Activated CD8-positive, alpha-beta memory T cell treated with anti-CD3 and anti-CD28 coated beads for 1 hour (primary cell): ENCODE measurements at places on chromosomes 4 and X.
A peak's percentile ranks its signal among the peaks of the same experiment; 100 is the strongest.

GRCh38 chr4:76883147-76883546, 14.8 kb downstream of the SOWAHB start:
- DNase-seq = no peak

- no peak for DNase-seq
Observed at GRCh38 chrX:36898301-36898700, 109.9 kb upstream of the FAM47C start.

GRCh38 chr4:103498161-103499070, 221.4 kb downstream of the TACR3 start:
- DNase-seq = no peak

- DNase-seq = no peak
Observed at GRCh38 chrX:72495046-72495445, 77.6 kb downstream of the HDAC8 start.

- peak; percentile 42 for DNase-seq
Observed at GRCh38 chrX:120468825-120469525, at the start of gene LAMP2. LAMP2 (minus strand) TSS chrX:120469296; CDS start chrX:120469169, 127 bp downstream.

- no peak for DNase-seq
Observed at GRCh38 chrX:69615342-69615741, 571 bp upstream of the EDA start.

DNA sequence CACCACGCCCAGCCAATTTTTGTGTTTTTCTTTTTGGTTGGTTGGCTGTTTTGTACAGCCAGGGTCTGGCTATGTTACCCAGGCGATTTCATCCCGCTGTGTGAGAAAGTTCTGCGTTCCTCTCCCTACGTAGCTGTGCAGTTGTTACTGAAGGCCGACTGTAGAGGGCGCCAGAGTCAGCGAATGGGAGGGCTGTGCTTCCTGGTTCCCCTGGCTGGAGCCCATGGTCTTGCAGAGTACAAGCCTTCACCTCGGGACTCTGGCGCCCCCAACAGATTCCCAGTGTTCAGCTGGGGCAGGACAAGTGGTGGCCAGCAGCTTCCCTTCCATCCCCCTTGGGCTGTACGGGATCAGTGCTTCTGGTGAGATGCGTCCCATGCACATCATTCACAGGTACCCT, 5.6 kb upstream of the CT45A1 start:
- no peak for DNase-seq

DNA sequence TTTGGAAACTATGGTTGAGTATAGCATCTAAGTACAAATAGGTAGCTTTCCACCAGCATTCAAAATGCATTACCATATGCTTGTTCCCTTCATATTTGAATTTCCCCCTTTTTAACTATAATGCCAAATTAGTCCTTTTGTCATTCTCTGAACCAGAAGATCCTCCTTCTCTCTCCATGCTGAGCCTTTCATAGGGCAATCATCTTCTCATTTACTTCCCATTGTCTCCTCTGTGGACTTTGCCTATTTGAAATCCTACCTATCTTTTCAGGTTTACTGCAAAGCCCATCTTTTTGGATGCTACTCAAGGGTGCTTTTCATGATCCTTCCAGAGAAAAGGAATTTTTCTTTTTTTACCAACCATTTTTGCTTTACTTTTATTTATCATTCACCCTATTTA, 54.7 kb downstream of the DKK2 start:
- DNase-seq = no peak

DNA sequence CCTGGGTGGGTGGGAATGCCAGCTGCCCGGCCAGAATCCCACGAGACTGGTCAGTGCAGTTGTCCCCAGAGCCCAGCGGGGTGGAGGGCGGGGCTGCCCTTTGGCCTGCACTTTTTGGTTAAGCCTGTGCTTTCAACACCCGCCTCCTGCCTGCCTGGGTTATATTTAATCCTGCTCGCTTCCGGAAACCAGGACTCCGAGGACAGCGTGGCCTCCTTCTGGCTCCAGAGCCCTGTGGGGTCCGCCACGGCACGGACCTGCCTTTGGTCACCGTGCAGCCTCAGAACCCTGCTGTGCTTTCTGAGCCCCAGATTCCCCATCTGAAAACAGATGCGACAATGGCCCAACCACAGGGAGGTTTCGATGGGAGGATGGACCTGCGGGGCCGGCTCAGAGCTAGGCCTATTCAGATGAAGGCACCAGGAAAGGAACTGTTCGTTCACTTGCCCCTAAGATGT, 29.4 kb upstream of the KIAA0232 start:
- no peak for DNase-seq

DNA sequence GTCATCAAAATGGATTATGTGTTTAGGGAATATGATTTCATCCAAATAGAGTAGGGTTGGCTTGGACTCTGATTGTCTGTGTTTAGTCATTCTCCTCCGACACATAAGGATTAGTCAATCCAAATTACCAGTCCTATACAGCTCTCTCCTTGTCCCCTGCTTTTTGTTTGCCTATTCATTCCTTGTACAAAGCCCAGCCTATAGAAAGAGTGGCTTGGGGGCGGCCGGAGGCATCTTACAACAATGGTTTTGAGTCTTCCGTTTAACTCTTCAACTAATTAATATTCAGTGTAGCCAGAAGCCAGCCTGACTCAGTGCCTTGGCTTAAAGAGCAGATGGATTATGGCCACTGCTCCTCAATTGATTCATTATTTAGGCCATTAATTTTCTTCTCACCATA, 796.6 kb upstream of the POU3F4 start:
- DNase-seq = no peak

GRCh38 chr4:55183926-55184599, 58.7 kb upstream of the KDR start:
- DNase-seq = no peak

- no peak for DNase-seq
Observed at GRCh38 chrX:17242470-17242869, 132.5 kb upstream of the NHS start.

DNA sequence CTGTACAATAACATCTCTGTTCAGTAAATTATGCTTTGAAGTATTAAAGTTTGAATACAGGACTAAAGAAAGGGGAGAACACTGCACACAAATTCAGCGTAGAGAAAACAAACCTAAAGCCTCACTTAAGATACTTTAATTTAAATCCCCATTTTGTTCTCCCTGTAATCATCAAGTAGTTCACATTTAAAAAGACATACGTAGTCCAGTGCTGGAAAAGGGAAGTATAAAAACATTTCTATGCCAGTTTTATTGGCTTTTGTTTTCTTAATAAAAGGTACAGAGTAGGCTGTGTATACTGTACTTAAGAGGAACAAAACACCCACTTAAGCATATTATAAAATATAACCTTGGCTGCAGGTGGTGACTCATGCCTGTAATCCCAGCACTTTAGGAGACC, 101.6 kb downstream of the FGF16 start:
- no peak for DNase-seq

DNA sequence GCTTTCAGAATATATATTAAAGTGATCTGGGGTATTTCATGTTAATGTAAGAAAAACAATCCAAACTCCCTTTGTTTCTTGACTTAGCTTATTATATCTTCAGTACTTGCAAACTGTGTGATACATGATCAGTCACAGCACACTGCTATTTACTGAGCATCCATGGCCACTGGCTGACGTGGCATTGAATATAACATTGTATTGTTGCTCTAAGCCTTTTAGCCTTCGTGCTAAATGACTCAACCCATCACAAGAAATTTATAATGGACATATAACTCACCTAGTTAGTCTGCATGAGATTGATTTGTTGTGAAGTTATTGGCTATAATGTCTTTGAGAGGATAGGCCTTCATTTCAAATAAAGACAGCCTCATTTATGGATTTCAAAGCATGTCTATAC, 642.6 kb downstream of the IL1RAPL1 start:
- DNase-seq = no peak

GRCh38 chrX:63350941-63351616, at the start of gene SPIN4:
SPIN4 (minus strand) TSS chrX:63351332; CDS start chrX:63350819, 513 bp downstream.
- DNase-seq = peak; percentile 41

DNA sequence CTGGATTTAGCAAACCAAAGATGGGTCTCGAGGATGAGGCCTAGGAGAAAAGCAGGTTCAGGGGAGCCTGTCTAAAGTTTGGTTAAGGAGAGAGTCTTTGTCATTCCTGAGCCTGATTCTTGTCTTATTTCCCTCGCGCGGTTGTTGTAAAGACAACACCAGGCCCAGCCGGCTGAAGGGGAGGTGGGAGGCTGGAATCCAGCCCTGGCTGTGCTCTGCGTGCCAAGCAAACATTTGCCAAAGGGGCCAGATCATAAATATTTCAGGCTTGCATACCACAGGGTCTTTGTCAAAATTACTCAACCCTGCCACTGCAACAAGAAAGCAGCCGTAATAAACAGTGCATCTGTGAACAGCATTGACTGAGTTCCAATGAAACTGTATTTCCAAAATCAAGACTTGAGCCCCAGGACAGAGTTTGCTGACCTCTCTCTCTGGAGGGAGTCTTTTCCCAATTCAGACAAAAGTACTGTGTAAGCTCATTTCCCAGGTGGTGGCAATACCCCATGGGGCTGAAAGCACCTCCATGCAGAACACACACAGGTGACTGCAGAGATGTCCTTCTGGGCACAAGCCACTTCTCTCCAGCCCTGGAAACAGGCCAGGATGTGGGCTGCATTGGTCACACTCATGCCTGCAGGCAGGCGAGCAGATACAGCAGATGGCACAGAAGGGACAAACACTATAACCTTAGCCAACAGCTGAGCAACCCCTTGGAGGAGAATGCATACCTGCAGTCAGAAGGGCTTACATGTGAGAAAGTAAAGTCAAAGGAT, 320.3 kb downstream of the STK32B start:
- DNase-seq = no peak

GRCh38 chr4:17058916-17059741, 160.7 kb upstream of the LDB2 start:
- no peak for DNase-seq

DNA sequence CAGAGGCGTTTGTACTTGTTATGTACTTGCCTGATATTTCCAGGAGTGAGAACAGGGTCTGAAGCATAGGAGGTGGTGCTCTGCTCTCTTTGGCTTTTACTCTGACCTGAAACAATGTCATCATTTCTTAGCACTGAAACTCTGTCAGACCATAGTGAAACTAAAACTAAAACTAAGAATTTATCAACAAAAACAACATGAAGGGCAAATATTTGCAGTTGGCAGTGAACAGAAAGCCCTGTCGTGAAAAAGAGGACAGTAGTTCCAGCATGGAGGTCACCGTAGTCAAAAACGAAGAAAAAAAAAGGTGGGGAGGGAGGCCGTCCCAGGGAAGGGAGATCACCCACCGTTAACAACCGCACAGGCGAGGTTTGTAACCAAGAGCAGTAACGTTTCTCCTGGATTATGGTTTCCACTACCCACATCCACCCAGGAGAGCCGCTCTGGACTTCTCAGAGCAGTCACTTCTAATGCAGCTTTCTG, 97.5 kb downstream of the ANK2 start:
- DNase-seq = no peak

DNA sequence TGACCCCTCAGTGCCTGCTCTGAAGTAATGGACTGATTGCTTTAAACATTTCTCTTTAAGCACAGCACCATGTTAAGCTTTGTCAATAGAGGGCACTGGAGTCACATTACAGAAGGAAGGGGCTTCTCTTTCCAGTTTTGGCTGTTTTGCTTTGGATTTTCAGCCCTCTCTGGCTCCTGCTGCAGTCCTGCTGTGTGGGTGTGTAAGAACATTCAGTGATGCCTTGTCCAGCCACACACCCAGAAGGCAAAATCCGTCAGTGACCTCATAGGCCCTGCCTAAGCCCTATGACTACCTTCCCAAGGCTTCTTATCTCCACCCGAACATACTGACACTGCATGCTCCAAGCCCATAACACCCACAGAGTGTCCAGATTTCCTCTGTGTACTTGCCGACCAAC, 215.3 kb upstream of the CTSO start:
- no peak for DNase-seq

GRCh38 chrX:19448077-19448476, 67.2 kb downstream of the MAP3K15 start:
- DNase-seq = no peak
